ENCODE measurements at places on chromosomes 12 and 14.
A peak's percentile ranks its signal among the peaks of the same experiment; 100 is the strongest.

DNA sequence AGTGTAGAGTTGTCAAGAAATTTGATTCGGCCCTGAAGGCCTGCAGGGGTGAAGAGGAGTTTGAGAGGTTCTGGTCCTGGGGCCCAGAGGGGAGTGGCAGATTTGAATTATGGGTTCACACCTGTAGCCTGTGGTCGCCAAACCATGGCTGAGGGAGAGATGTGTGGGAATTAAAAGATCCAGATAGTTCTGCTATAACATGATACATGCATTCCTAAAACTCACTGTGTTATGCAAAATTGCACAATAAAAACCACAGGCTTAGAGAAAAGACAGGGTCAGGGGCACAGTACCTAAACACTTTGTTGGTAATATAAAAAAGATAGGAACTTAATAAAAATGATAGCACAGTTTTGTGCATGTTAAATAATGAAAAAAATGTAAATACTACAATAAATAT, 106.2 kb downstream of the TMEM30B start:
- DNase-seq, result no peak

DNA sequence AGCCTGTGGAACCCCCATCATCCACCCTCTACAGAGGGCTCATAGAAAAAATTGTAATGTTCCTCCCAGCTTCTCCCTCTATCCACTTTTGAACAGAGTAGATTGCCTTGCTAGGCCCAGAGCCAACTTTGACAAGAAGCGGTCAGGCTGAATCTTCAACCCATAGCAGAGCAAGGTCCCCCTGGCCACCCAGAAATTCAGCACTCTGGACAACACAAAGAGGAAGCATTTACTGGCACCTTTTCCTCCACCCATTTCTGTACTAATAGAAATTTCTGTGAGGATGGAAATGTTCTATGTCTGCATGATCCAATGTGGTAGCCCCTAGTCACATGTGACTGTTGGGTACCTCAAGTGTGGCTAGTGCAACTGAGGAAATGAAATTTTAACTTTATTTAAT, 42.7 kb upstream of the OXA1L start:
- DNase-seq, result no peak

- peak; percentile 45 for DNase-seq
These were observed 1.7 kb downstream of the HECTD1 start for GRCh38 chr14:31205681-31206535.

DNA sequence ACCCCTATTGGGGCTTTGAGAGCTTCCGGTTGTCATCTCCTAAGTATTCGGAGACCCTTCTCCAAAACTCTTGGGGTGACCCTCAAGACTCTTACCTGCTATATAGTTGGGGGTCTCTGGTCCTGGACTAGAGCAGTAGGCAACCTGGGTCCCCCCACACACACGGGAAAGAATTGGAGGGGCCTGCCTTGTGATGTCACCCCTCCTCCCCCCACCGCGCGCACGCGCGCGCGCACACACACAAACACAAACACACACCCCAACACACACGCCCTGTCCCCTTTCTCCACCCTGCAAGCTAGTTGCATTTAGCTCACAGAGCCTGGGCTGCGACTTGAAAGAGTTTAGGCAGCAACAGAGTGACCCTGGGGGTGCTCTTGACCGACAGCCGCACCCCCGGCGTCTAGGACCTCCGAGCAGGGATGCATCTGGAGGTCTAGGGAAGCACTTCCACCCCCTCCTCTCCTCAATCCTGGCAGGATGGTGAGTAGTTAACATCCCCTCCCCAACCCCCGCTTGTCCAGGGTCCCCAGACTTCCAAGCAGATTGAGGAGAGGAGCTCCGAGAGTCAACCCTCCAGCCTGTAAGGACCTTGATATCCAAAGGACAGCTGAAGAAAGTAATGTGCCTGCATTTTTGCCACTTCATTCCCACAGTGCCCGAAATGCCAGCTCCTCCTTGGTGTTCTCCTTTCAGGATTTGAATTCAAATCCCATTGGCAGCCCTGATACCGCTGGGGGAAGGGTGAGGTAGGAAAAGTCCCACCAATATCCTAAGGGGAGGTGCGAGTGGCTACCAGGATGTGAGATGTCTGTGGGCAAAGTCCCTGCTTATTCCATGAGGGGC, 1.4 kb upstream of the DNAJC14 start:
- DNase-seq, result no peak

- DNase-seq, result no peak
These were observed 612 bp upstream of the RBM23 start for GRCh38 chr14:22919601-22919921.

DNA sequence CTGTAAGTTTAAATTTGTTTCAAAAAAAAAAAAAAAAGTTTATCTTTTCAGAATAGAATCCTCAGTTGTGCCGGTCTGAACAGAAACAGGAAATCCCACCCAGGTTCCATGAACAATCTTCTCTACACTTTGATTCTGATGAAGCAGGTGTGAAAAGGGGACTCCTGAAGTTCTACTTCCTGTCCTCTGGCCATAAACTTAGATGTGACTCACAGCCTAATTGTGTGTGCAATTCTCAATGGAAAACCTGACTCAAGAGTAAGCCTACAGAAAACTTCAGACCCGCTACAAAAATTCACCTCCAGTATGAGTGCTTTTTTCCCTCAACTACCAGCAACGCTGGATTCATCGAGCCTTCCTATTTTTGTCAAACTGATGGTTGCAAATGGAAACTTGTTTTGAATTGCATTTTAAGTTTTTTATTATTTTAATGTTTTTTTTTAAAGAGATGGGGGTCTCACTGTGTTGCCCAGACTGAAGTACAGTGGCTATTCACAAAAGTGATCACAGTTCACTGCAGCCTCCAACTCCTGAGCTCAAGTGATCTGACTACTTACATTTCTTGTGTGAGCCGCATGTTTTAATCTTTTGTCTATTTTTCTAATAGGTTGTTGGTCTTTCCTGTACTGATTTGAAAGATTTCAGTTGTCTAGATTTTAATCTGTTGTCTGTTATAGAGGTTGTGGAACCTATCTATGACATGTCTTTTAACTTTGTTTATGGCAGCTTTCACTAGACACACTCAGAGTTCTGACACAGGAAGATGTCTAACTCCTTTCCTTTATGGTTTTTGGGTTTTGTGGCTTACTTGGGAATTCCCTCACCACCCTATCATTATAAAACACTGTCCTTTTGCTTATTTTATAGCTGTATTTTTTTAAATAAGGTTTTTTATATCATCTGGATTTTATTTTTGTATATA, 37.6 kb downstream of the ATG14 start:
- no peak for DNase-seq

- no peak for DNase-seq
These were observed 53.7 kb downstream of the ERC1 start for GRCh38 chr12:1044696-1045095.

- DNase-seq, result peak; percentile 49
These were observed 33.8 kb downstream of the FBRSL1 start for GRCh38 chr12:132523576-132524331.

DNA sequence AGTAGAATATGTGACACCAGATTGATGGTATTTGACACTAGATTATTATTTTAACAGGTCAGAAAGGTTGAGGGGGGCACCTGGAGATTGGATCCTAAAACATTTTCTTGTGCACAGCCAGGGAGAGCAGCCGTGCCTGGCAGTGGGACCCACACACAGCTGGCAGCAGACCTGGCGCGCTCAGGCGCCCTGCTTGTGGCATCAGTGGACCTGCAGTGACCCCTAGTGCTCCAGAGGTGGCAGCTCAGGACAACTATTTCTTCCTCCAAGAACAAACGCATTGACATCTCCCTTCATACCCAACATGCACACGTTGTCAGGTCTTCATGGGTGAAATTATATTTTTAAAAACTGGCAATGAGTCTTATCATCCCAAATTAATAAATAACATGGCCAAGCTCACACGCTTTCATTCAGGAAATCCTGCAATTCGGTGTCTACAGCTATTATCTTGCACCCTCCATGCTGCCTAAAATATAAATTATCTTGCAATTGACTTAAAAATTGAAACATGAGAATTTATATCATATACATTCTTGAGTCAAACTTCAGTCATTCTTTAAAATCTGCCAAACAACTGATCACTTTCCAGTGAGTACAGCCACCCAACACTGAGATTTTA, 7.7 kb upstream of the TMEM132D start:
- peak; percentile 49 for DNase-seq

- peak; percentile 87 for DNase-seq
These were observed 262.7 kb downstream of the SYT1 start for GRCh38 chr12:79127271-79127751.

DNA sequence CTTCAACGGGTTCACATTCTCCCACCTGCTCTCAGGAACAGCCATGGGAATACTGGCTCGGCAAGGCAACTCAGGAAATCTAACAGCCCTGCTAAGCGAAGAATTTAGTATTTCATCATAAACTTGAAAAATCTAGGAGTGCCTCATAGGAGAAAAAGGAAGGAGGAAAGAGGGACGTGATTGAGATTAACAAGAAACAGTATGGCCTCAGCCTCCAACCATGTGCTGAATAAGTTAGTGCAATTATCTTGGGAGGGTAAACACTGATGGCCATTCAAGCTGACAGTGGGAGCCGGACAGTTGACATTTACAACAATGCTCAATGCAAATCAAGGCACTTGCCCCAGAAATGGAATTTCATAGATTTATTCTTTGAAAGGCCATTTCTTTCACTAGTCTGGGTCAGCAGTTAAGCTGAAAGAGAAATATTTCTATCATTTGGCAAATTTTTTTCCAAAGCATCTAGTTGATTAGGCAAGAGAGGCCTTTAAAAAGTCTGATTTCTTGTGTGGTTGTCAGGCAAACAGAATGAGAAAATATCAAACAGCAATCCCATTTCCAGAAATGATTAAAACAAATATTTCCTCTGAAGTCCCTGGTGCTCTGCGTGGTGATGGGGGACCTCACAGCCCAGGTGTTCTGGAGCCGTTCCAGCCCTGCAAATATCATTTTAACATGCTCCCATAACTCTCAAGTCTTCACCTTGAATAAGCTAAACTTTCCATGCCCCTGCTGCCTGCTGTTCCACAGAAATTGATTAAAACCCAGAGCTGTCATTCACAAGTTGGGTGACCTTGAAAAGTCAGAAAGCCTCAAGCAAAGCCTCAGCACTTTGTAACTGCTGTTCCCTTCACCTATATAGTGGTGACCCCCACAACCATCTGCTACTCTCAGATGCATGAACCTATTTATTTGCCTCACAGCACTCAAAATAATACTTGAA, 121.6 kb downstream of the PHLDA1 start:
- DNase-seq, result no peak

- DNase-seq, result no peak
These were observed 106.5 kb upstream of the AMIGO2 start for GRCh38 chr12:47186246-47186645.

DNA sequence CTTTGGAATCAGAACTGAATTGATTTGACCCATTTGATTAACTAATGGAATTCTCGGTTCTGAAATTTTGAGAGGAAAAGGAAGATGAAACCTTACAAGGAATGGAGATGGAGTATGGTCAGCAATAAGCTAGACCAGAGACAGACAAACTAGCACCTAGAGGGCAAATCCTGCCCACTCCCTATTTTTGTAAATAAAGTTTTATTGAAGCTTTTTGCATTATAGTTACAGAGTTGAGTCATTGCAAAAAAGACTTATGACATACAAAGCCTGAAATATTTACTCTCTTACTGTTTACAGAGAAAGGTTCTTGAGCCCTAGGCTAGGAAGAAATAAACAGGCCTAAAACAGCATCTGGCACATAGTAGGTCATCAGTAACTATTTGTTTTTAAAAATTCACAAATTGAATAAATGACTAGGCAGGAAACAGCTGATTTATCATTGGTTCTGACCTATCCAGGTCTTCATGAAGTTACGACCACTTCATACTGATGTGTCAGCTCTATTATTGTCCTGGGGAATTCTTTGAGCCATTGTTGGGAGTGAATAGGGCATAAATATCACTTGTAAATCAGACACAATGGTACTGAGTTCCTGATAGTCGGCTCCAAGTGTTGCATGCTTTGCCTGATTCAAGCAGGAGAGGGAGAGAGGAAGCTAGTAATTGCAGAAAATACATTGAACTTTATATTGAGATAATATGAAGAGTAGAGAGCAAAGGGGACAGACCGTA, 14.6 kb upstream of the STAB2 start:
- DNase-seq, result no peak

GRCh38 chr14:22122227-22122818, 448.7 kb upstream of the OR4E1 start:
- DNase-seq, result peak; percentile 22

DNA sequence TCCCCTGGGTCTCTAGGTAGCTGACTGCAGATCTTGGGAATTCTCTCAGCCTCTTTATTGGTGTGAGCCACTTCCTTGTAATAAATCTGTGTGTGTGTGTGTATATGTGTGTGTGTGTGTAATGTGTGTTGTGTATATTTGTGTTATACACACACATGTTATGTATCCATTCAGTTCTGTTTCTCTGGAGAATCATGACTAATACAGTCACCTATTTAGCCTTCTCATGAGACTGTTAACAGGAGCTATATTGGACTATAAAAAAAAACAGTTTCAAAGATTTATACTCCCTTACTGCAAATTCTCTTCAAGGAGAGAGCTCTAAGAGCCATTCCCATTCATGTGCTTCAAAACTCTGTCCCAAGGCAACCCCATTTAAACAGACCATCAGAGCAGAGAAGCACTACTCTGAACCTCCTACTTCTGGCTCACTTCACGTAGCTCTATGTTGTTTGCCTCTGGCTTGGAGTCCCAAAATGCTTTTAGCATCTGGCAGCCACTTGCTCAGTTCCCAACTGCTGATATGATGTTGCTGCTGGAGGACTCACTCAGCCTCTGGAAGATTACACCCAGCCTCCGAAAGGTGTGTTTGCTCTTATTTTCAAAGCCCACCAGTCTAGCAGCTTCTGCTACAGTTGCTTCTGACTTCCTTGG, 48.7 kb upstream of the KITLG start:
- DNase-seq, result no peak

GRCh38 chr12:85782711-85783110, 53.5 kb downstream of the RASSF9 start:
- DNase-seq, result no peak

DNA sequence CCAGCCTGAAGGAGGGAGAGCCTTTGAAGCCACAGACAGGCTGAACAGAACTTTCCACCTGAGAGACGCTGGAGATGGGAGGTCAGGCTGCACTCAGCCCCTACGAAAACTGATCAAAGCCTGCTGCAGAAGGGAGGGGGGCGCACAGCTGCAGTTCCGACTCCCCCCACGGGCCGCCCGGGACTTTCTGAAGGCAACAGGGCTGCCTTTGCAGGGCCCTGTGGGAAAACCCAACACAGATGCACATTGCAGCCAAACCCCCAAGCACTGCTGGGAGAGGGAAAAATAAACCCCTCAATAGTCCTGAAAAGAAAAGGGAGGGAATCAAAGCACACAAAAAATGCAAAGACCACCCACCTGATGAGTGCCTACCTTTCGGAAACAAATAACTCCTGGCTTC, 290.6 kb downstream of the ZFP36L1 start:
- DNase-seq, result no peak

GRCh38 chr12:65996146-65996545, 134.4 kb downstream of the LLPH start:
- DNase-seq, result no peak

DNA sequence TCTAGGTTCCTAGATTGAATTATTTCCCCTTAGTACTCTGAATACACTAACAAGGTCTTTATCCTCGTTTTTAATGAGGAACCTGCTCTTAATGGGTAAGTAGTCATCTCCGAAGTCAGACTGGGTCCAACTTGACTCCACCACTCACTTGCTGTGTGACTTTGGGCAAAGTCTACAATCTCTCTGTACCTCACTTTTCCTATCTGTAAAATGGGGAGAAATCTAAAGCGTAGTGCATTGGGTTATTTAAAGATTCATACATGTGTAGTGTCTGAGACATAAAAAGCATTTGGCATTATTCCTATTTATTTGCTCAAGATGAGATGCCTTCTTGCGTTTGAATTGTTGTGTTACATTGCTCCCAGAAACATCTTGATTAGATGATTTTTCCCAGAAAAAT, 51.5 kb downstream of the GTF2A1 start:
- DNase-seq, result no peak

Measured in brain microvascular endothelial cell (primary cell).